ENCODE measurements at places on chromosomes 6 and 20.

- peak; percentile 7 for DNase-seq
Measured at GRCh38 chr20:9945408-9945807, 89.4 kb upstream of the ANKEF1 start.

- no peak for DNase-seq
Measured at GRCh38 chr20:16061351-16061750, 511.9 kb downstream of the KIF16B start.

- no peak for DNase-seq
Measured at GRCh38 chr6:154861825-154862224, 128.6 kb downstream of the SCAF8 start.

- DNase-seq = no peak
Measured at GRCh38 chr6:113171882-113172281, 685.3 kb upstream of the MARCKS start.

DNA sequence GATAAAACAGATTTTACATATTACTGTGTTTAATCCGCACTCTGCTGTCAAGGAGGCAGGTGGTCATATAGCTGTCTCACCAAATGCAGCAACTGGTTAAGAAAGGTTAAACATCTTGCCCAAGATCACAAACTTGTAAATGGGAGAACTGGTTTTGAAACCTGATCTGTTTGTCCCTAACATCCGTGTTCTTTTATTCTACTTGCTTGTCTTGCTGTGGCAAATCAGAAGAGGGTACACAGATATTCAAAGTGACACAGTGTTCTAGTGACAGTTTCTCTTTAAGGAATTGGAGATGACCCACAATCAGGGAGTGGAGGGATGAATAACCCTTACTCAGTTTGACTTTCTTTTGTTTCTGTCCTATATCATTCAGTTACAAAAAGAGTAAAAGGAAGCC lies 83.0 kb upstream of the SGK1 start:
- DNase-seq = no peak

- DNase-seq = peak; percentile 44
Measured at GRCh38 chr6:47484616-47485015, 7.0 kb downstream of the CD2AP start.

DNA sequence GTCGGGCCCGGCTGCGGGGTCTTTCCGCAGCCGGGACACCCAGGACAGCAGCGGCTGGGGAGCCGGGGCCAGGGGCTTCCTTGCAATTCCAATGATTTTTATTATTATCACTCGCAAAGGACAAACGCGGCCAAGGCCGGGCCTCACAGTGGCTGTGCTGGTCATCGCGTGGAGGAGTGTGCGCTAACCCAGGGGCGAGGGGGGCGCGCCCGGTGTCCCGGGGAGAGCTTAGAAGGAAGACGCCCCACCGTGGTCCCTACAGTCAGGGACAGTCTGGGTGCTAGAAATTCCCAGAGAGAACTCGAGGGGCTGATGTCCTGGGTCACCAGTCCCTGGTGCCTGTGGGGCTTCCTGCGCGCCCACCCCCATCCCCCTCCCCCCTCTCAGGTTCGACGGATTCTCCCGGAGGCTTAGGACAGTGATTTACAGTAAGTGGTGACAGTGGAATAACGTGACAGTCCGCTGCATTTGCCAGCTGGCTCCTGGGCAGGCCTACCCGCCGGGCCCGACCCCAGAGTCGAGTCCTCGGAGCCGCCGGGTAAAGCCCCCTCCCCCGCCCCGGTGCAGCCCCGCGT lies 9.5 kb downstream of the FOXC1 start:
- no peak for DNase-seq

DNA sequence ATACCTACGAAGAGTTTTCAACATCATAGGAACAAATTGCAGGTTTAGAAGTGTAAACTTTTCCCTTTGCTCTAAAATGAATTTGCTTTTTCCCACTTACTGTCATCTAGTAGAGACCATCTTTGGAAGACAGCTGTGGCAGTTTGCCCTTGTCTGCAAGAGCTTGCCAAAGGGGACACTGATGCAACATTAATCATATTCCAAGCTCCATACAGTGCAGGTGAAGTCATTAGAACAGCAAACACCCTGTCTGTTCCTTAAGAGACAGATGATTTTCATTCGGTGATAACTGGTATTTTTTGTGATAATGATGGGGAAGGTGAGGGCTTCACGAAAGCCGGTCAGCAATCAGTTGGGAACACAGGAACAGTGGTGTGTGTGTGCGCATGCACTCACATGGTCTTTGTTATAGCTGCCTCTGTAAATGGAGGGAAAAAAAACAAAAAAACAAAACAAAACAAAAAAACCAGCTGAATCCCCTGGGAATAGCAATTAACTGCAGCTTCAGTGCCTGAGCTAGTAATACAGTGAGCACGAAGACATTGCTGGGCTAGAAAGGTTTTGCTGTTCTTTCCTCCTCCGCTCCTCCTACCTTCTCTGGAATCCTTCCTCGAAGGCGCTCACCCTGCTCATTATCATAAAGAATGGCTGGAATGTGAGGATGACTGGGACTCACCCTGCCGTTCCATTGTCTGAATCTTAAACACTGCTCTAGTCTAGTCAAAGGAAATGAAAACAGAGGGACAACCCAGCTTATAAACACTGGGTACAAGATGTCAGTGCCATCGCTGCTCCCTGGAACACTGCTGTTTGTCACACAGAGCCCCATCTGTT lies 35.2 kb upstream of the KIF13A start:
- DNase-seq = peak; percentile 62

GRCh38 chr6:2891768-2892170 lies 11.3 kb downstream of the SERPINB9 start:
- no peak for DNase-seq

DNA sequence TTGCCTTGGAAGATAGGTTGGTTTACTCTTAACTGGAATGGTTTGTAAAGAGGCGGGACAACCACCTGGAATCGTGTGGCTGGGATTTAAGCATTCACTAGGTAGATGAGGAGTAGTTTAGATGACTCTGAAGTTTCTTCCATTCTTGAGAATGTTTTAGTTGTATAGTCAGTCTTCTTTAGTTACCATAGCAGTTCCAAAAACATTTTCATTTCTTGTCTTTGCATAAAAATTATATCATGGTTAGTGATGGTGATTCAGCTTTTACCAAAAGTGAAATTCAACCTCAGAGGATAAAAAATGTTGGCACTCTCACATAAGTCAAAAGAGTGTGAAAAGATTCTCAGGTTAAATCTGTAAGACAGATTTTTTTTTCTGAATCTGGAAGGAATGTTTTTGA lies 70.3 kb downstream of the SMAP1 start:
- peak; percentile 24 for DNase-seq

Measured in adipocyte (in vitro differentiated cells).